Effector memory CD4-positive, alpha-beta T cell (primary cell): ENCODE measurements at places on chromosomes 3 and 15.

- DNase-seq, result no peak
These were observed 38.4 kb upstream of the FURIN start for GRCh38 chr15:90829942-90830440.

DNA sequence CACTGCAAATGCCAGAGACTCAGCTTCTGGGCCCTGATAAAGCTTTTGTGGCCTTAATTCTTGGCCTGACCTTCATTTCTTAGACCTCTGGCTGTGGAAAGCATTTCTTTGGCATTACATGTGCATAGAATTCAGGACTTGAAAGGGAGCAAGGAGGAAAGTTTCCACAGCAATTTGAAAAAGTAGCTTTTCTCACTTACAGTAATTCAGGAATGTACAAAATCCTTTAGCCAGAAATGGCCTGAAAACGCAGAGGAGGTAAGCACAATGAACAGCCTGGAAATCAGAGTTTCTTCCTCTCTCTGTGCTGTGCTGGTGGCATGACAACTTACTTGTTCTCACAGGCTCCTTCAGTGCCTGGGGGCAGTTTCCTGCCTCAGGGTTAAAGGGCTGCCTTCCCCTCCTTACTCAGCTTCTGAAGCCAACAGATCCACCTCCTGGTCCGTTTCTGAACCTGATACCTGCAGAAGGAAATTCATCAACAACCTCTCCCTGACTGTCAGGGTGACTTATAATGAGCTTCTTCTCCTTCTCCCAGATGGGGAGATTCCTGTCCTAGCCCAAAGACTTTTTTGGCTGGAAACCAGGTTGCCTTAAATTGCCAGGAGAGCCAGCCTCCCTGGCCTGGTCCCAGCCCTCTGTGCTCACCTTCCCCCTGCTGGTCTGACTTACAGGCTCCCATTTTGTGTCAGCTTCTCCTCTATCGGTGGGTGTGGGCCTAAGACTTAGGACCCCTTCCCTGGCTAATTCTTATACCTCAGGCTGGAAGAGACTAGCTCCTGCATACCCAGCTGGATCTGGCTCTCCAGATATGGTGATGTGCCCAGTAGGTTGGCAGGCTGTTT lies 102.3 kb downstream of the MYRIP start:
- no peak for DNase-seq

DNA sequence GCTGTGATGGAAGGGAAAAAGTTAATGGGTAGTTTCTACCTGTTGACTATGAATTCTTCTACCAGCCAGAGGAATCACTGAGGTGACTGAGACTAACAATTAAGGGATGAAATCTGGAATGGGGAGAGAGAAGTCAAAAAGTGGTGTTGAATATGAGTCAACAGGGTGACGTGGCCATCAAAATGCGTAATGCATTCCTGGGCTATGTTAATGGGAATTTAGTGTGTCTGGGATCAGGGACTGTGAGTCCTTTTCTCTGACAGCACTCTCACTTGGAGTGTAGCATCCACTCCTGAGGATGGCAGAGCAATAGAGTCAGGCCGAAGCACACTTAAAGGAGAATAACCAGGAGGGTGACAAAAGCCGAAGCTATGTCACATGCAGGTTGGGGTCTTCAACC lies 60.4 kb downstream of the MESD start:
- no peak for DNase-seq

GRCh38 chr3:128195369-128195768 lies 42.1 kb downstream of the EEFSEC start:
- DNase-seq, result no peak

DNA sequence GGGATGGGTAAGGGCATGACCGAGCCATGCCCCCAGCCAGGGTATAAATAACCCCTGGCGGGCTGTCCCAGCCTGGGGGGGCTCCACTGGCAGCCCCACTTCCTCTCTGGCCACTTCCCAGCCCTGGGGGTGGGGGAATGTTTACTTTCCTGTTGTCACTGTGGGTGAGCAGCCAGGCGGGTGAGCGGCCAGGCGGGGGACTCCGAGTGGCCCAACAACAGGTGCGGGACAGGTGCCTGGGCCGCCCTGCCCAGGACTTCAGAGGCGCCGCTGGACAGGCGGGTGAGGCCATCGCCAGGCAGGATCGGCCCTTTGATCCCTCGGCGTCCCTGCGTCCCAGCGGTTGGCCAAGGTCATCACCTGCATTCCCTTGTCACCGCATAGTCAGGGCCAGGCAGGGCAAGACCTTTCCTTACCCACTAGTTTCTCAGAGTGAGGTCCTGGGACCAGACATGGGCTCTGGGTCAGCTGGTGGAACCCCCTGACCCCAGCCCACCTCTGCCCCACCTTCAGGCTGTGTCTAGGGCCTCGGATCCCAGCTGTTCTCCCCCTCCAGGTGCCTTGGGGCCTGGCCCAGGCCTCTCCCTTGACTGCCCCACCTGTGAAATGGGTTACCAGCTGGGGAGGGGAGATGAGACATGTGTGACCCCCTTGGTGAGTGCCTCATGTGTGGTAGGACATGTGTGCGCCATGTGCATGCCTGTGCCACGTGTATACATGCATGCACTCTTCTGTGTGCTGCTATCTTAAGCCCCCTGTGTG lies 16.6 kb downstream of the SEMA3F start:
- DNase-seq, result no peak

GRCh38 chr3:178586076-178586475 lies 49.8 kb downstream of the KCNMB2 start:
- no peak for DNase-seq

DNA sequence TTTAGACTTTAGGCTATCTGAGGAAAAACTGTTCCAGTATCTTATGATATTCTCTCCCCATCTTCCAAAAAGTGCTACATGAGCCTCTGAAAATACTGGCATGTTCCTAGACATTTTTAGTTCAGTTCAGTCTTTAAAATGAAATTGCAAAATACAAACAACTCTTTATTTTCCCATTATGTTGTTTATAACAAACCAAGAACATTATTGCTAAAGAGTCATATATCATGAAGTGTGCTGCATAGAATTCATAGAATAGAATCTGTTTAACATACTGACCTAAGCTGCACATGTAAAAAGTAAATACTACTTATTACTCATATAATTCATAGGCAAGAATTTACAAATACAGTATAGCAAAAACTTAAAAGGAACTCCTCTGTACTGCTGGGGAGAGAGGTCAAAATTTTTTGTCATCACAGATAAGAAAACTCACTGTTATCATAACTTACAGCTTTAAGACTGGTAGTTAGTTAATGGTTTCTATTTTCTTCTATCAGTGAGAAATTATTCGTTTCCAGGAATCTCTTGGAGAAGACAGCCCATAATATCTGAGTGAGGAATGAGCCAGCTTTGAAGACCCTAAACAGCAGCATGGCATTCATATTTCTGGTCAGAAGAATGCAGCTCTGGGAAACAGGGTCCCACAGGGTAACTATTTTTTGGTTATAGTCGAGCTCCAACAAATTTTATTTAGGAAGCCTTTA lies 32.2 kb downstream of the FILIP1L start:
- DNase-seq, result no peak

- no peak for DNase-seq
These were observed 41.5 kb downstream of the ABHD17C start for GRCh38 chr15:80736560-80736959.

GRCh38 chr15:69126054-69126469 lies 34.4 kb upstream of the GLCE start:
- no peak for DNase-seq

GRCh38 chr3:190522621-190523222 lies 8.8 kb downstream of the IL1RAP start:
- no peak for DNase-seq

- no peak for DNase-seq
These were observed 82.3 kb upstream of the MFGE8 start for GRCh38 chr15:88995449-88995848.

DNA sequence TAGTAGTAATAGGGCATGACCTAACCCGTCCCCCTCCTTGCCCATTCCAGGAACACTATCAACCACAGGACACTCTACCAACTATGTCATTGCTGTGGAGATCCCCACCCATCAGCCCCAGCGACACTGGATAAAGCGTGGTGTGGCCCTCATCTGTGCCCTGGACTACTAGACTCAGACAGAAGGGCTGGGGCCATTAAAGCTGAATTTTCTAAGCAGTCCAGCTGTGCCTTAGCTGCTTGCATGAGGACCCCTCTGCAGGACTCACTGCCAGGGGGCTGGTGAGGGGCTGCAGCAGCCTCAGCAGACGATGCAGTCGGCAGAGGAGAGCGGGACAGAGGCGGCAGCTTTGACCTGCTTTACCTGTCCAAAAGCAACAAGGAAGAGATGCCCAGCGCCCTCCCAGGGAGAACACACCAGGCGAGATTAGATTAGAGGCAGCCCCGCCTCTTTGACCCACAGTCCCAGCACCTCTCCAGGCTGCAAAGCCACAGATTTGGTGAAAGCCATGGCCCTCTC lies 44.6 kb downstream of the SEMA3G start:
- DNase-seq, result no peak

DNA sequence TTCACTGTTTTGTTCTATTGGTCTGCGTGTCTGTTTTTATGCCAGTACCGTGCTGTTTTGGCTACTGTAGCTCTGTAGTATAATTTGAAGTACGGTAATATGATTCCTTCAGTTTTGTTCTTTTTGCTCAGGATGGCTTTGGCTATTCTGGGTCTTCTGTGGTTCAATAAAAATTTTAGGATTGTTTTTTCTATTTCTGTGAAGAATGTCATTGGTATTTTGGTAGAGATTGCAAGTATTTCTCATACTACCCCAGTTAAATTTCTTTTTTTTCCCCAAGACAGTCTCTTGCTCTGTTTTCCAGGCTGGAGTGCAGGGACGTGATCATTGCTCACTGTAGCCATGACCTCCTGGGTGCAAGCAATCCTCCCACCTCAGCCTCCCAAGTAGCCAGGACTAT lies 53.4 kb downstream of the STARD9 start:
- no peak for DNase-seq

- no peak for DNase-seq
These were observed 64.9 kb downstream of the SLC7A14 start for GRCh38 chr3:170520996-170521395.

GRCh38 chr3:18883571-18883970 lies 264.7 kb upstream of the KCNH8 start:
- DNase-seq, result no peak

DNA sequence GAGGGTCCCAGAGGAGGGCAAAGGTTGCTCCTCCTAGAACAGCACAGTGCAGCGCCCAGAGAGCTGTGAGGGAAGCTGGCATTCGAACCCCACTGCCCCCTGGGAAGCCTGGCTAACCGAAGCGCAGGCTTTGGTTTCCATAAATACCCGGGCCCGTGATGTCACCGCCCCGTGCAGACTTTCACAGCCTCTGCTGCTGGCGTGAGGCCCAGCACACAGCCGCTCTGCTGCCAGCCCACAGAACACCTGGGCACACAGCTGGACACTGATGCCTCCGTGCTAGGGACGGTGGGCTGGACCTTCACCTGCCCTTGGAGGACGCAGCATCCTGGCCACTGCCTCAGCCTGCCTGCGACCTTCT lies 1.0 kb downstream of the IQSEC1 start:
- no peak for DNase-seq

DNA sequence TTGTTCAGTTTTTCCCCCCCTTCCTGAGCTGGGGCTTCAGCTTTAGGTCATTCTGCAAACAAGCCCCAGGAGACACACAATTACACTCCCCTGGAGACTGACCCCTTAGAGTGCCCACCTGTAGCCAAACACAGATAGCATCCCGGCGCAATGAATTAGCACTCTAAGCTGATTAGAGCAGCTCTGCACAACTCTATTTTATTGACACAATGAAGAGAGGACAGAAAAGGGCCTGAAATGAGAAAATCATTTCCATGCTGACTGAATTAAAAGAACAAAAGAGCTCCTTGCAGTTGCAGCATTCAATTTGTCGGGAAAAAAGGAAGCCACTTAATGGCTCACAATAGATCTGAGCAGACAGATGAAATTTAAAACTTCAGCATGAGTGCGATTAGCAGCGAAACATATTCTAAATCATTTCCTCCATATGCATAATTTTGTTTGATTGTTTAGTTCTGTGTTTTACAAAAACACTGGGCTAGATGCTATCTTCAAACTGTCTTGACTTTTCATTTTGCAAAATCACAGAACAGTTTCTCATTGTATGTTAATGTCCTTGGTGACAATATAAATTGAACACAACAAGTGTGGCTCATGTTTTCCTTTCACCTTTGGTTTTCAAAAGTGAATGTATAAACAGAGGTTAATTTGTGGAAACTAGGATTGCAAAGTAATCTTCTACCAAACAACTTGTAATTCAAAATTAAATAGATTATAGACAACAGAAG lies 308.6 kb downstream of the MECOM start:
- DNase-seq, result no peak

DNA sequence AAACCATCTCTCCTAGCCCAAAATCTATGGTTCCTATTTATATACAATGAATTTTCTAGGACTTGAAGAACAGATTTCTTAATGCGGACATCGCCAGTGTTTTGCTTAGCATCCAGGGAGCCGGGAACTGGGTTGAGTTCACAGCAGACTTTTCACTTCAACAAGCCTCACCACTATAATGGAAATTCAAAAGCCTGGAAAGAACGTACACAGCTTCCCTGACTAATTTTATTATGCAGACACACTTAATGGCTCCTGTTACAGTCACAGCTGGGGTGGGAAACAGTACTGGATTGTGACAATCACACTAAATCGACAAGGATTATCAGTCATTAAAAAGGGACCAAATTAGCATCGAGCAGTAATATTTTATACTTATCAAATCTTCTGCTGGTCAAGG lies 129.2 kb upstream of the BNIP2 start:
- DNase-seq, result no peak

DNA sequence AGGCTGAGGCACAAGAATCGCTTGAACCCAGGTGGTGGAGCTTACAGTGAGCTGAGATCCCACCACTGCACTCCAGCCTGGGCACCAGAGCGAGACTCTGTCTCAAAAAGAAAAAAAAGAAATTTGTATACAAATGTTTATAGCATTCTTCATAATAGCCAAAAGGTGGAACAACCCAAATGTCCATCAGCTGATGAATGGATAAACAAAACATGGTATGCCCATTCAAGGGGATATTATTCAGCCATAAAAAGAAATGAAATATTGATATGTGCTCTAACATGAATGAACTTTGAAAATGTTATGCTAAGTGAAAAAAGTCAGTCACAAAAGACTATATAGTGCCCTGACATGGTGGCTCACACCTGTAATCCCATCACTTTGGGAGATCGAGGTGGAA lies 11.4 kb downstream of the LHFPL4 start:
- no peak for DNase-seq

- DNase-seq, result peak; percentile 85
These were observed 28.4 kb downstream of the CCDC12 start for GRCh38 chr3:46947981-46948791.

GRCh38 chr3:46860017-46860809 lies 3.0 kb downstream of the MYL3 start:
- no peak for DNase-seq

- no peak for DNase-seq
These were observed 165.7 kb downstream of the P3H2 start for GRCh38 chr3:189954733-189955665.

DNA sequence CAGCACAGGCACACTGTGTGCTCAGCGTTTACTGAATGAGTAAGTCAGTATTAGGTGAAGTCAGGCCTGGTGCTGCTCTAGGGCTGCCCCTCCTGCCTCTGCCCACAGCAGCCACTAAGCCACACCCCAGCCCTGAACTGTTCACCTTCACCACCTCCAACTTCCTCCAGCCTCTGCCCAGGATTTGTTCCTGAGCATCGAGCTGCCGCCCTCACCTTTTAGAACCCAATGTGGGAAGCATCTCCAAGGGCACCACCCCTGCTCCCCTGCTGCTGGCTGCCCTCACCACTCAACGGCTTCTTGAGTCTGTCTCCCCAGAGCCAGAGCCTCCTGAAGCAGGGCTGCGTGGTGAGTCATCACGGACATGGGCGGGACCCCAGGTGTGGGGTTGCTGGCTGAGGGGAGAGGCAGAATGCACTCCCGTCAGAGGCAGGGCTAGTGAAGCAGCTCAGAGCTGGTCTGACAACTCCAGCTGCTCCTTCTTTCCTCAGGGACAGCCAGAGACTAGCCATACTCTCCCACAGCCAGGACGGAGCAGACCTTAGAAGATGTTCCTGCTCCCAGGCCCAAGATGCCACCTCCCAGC lies 5.8 kb downstream of the HYAL2 start:
- DNase-seq, result peak; percentile 71
